Pancreas (tissue), 10 donors: ENCODE measurements at places on chromosomes 1 and 21.

DNA sequence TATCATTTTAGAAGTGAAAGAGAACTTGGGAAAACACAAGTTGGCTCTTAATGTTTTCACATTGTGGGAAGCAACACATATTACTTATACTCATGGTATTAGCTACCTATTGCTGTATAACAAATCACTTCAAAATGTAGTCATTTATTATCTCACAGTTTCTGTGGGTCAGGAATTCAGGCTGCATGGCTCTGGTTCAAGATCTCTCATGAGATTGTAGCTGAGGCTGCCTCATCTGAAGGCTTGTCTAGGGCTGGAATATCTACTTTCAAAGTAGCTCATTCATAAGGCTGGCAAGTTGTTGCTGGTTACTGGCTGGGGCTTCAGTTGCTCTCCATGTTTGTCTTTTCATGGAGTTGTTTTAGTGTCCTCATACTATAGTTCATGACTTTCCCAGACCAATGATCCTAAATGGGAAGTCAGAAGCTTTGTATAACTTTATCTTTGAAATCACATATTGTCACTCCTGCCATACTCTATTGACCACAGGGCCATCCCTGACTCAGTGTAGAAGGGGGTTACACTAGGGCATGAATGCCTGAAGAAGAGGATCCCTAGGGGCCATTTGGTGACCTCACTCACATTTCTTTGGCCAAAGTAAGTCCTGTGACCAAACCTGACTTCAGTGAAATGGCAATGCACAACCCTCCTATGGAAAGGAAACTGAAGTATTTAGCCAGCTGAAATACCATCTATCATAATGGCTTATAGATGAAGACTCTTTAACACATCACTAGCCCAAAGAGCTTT is 37.9 kb upstream of the POU2F1 start:
- no peak for DNase-seq

- no peak for DNase-seq
These were observed 15.5 kb downstream of the FYB2 start for GRCh38 chr1:56803561-56804156.

DNA sequence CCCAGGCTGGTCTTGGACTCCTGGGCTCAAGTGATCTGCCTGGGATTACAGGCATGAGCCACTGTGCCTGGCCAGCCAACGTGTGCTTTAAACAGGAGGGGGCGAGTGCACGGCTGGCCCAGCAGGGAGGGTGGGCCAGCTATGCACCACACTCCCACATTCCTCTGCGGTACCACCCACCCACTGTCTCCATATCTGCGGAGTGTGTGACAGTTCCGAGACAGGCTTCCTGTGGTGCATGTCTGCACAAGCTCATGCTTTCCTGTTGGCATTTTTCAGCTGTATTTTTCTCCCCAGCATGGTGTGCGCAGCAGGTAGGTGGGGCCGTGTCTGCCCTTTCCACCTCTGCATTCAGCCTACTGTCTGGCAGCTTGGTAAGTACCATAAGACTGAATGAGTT is 183.3 kb downstream of the AJAP1 start:
- DNase-seq: no peak

DNA sequence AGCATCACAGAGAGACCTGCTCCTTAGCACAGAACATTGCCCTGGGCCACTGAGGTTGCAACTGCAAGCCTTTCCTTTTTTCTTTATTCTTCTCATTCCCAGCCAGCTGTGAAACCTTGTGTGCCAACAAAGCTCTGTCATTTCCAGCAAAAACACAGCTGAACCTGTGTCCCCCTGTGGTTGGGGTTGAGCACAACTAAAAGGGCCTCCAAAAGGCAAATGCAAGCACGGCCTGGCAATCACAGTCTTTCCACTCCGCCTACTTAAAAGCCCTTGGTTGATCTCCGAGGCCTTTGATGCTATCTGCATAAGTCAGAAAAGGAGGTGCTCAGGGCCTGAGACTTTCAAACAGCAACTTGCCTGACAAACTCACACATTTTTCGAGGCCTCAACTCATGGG is 32.7 kb downstream of the SUSD4 start:
- no peak for DNase-seq

DNA sequence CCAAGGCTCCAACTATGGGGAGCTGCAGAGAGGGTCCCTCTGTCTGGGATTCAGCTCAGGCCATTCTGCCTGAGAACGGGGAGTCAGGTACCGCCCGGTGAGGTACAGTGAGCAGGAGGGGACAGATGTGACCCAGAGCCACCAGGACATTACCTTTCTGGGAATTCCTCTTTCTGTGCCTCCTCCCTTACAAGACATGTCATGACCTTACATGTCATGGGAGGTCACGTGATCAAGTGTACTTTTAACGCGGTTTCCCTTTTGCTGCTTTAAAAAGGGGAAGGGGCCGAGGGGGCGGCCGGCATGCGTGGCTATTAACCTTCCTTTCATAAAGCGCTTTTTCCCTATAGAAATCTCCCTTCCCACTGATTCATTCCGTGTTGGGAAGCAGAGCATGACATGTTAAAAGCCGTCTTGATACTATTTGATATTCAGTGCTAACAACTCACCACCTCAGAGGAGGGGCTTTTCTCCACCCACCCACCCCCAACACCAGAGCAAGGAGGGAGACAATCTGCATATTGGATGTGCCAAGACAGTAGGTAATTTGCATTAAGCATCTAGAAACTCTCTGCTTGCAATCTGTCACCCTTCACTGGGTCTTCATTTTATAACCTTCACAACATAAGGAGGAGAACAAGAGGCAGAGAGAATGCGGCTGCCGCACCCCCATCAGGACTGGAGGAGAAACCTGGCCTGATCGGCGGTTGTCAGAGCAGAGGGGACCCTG is 113.6 kb upstream of the VAMP3 start:
- DNase-seq: no peak

- no peak for DNase-seq
These were observed 400.4 kb upstream of the PLXNA2 start for GRCh38 chr1:208644401-208645160.

- no peak for DNase-seq
These were observed 23.2 kb upstream of the H6PD start for GRCh38 chr1:9211291-9211811.

DNA sequence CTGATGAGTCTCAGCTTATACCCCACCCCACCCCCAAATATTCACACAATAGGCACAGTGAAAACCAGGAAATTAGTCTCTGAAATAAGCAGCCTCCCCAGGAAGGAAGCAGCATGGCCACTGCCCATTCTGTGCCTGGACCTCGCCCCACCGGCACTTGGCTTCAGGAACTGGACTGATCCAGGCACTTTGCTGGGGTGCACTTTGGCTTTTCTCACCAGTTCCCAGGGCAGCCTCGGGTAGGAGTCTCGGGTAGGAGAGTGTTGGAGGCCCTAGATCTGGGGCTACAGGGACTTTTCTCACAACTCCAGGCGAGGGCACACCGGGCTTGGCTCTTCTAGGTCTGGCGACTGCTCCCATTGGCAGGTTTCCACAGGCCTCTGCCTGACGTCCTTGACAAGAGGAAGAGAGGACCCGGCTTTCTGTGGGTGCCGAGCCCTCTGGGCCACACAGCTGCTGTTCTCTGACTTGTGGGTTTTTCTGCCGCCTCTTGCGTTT is 18.7 kb downstream of the ADARB1 start:
- DNase-seq: peak; percentile 62

- DNase-seq: no peak
These were observed 4.8 kb upstream of the LRRC8B start for GRCh38 chr1:89519779-89520358.

GRCh38 chr1:36286802-36287201 is 19.4 kb upstream of the SH3D21 start:
- no peak for DNase-seq

GRCh38 chr1:219119839-219120238 is 53.8 kb upstream of the LYPLAL1 start:
- no peak for DNase-seq

GRCh38 chr1:155932081-155932480 is 2.1 kb downstream of the KHDC4 start:
- no peak for DNase-seq

DNA sequence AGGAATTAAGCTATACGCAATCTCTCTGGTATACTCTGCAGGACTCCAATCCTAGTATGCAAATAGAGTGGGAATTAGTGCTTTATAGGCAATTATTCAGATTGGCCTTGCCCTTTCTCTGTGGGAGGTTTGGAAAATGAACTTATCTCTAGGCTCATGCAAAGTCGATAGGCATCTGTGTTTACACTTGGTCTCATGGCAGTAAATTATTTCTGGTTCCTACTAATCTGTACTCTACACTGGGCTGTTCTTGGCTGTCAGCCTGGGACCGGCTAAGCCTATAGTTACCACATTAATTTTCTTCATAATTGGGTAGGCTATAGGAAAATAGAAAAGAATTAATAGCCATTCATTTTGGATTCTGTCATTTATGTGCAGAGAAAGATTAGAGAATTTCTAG is 544.6 kb downstream of the AMY1C start:
- DNase-seq: no peak

GRCh38 chr1:167792188-167792565 is 70.4 kb downstream of the MPZL1 start:
- DNase-seq: no peak

- DNase-seq: no peak
These were observed 197.2 kb upstream of the PROX1 start for GRCh38 chr1:213790565-213790964.

- DNase-seq: no peak
These were observed 51.7 kb downstream of the SUSD4 start for GRCh38 chr1:223312273-223312672.

DNA sequence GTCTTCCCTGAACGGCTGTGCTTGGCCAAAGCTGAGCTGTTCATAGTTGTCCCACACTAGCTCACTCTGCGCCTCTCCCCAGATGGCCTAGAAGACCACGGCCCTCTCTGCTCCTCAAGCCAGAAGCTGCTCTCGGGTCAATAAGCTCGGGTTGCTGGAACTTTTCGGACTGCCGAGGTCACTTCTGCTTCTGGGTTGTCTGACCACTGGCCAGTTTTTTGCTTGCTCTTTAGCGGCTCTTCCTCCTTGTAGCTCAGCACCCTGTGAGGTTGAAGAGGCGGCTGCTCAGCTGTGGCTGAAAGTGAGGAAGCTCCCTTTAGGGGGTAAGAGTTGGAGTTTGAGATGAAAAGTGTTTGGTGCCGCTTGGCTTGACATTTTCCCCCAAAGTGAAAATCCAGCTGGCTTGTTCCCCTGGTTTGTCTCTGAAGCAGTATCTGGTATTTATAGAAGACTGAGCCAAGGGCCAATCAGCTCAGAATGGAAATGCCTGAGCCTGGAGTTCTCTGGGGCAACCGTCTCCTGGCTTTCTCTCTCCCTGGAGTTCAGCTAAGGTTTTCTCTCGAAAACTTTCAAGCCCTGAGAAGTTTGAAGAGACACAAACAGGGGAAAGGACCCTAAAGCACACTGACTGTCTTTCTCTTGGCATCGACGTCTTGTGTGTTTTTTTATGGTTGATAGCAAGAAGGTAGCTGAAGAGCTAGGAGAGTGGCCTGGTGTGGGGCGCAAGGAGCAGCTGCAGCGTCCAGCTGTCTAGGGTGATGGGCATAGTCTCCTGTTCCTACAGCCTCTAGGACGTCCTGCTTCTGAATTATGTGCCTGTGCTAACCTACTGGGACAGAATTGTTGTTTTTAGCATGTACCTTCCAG is 72.0 kb downstream of the SYT6 start:
- no peak for DNase-seq

DNA sequence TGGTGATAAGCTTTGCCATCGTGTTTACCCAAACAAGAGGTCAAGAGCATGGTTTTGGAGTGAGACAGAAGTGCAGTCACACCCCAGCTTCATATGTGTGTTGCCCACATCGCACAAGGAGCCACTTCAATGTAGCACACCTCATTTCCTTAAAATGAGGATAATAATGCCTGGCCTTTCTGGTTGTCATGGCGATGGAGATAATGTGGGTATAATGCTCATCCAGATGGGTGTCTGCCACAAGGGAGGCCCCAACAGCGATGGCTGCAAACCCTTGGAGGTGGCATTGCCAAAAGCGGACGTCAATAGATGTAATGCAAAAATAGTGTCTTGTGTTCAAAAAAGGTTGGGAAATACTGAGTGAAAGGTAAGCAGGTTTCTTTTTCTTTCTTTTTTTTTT is 83.1 kb upstream of the AJAP1 start:
- DNase-seq: no peak

- no peak for DNase-seq
These were observed 31.0 kb upstream of the MED18 start for GRCh38 chr1:28297826-28298225.

- peak; percentile 55 for DNase-seq
These were observed at the start of gene PRKAA2 for GRCh38 chr1:56644919-56645676. TSS of gene PRKAA2 (plus strand) at chr1:56645314. CDS start at chr1:56645388, 74 bp downstream.

- DNase-seq: no peak
These were observed 201.4 kb upstream of the BRINP3 start for GRCh38 chr1:190679044-190679443.

GRCh38 chr1:74399249-74399648 is 113.2 kb downstream of the LRRC53 start:
- DNase-seq: no peak

DNA sequence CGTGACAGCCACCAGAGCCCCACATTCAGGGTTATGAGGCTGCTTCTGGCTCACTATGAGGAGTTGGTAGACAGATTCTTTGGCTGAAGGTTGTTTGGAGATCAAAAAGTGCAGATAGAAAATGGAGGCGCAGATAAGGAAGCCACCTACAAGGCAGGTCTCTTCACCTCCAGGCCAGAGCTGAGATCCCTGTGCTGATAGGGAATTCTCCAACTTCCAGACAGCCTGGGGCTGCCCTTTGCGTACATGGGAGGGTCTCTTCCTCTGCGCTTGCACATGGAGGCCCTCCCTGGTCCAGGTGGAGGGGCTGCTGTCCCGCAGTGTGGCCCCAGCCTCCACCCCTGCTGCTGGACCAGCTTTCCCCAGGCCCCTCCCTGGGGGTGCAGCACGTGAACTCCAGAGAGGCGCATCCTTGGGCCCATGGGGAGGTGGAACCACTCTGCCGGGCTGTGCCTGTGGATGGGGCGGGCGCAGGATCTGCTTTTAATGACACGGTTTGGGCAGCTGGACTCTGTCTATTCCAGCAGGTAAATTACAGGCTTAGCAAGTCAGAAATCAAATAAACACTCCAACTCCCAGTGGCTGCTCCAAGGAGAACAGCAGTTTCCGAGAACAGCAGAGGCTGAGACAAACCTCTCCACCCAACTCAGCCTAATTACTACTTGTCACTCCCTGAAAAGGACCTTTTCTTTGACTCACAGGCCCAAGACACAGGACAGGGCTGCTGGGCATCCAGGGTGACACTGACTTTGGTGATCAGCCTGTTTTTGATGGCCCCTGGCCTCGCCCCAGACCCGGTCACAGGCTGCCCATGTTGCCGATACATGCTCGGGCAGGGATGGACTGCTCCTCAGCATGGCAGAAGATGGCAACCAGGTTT is 12.4 kb downstream of the OXCT2 start:
- DNase-seq: no peak

DNA sequence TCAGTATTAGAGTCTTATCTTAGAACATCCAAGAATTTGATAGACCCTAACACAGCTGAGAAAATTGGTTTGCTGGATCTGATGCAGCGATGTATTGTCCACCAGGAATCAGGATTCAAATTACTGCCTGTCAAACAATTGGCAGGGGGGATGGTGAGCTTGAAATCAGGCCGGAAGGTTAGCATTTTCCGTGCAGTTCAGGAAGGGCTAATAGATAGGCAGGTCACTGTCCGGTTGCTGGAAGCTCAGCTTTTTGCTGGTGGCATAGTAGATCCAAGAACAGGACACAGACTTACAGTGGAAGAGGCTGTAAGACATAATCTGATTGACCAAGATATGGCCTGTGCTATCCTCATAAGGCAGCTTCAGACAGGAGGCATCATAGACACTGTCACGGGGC is 127.2 kb downstream of the MACF1 start:
- no peak for DNase-seq
